Caco-2 (cell line): ENCODE measurements at places on chromosomes 6 and 20. TPM values are rescaled to one million over a fixed set of nuclear protein-coding genes. Genes with fewer than 3 reads are reported as not detected.
A peak's percentile ranks its signal among the peaks of the same experiment; 100 is the strongest.

- H3K4me1 ChIP-seq: no peaks in the 10 kb centered on the region
- DNase-seq: no peak
- H3K27ac ChIP-seq: peak overlapping the region; percentile 71
- no peaks in the 10 kb centered on the region for H3K36me3 ChIP-seq
- no peak overlapping the region for H3K4me3 ChIP-seq
Measured at GRCh38 chr6:15577550-15578171, 85.2 kb downstream of the DTNBP1 start.

- H3K27ac ChIP-seq: no peak overlapping the region
- H3K4me3 ChIP-seq: no peak overlapping the region
- no peaks in the 10 kb centered on the region for H3K27me3 ChIP-seq
- H3K4me1 ChIP-seq: no peaks in the 10 kb centered on the region
- no peaks in the 10 kb centered on the region for H3K36me3 ChIP-seq
Measured at GRCh38 chr6:2931970-2932748, 29.1 kb upstream of the SERPINB9 start.

Gene RCAN2
- not detected in 2 replicates for total RNA-seq

GRCh38 chr20:18363708-18364107 is 75.4 kb downstream of the ZNF133 start:
- H3K36me3 ChIP-seq: no peaks in the 10 kb centered on the region
- DNase-seq: no peak
- no peak overlapping the region for H3K4me3 ChIP-seq
- no peak overlapping the region for H3K27ac ChIP-seq

GRCh38 chr20:61674688-61675087 is 391.0 kb downstream of the TAF4 start:
- H3K27me3 ChIP-seq: no peaks in the 10 kb centered on the region
- no peaks in the 10 kb centered on the region for H3K4me1 ChIP-seq
- no peak overlapping the region for H3K4me3 ChIP-seq
- no peaks in the 10 kb centered on the region for H3K36me3 ChIP-seq
- no peak overlapping the region for H3K27ac ChIP-seq
- DNase-seq: no peak

Gene SGK2
- total RNA-seq: 5.2 and 6.6 TPM in 2 replicates

DNA sequence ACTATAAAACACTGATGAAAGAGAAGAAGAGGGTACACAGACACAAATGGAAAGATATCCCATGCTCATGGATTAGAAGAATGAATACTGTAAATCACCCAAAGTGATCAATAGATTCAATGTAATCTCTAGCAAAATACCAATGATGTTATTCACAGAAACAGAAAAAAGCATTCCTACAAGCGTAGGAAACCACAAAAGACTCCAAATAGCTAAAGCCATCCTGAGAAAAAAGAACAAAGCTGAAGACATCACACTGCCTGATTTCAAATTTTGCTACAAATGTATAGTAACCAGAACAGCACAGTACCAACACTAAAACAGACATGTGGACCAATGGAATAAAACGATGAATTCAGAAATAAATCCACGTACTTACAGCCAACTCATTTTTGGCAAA is 43.0 kb downstream of the THBS2 start:
- peaks cover 4% of the 10 kb centered on the region; the same call in 1 of the 2 replicates for H3K4me1 ChIP-seq
- DNase-seq: no peak
- H3K36me3 ChIP-seq: no peaks in the 10 kb centered on the region
- H3K27ac ChIP-seq: no peak overlapping the region

Gene DLL1
- total RNA-seq: 6.6 and 8.1 TPM in 2 replicates

Gene MYMX
- not detected in 2 replicates for total RNA-seq

GRCh38 chr6:158219228-158219627 is 51.1 kb downstream of the GTF2H5 start:
- no peaks in the 10 kb centered on the region for H3K27me3 ChIP-seq
- no peak overlapping the region for H3K27ac ChIP-seq

DNA sequence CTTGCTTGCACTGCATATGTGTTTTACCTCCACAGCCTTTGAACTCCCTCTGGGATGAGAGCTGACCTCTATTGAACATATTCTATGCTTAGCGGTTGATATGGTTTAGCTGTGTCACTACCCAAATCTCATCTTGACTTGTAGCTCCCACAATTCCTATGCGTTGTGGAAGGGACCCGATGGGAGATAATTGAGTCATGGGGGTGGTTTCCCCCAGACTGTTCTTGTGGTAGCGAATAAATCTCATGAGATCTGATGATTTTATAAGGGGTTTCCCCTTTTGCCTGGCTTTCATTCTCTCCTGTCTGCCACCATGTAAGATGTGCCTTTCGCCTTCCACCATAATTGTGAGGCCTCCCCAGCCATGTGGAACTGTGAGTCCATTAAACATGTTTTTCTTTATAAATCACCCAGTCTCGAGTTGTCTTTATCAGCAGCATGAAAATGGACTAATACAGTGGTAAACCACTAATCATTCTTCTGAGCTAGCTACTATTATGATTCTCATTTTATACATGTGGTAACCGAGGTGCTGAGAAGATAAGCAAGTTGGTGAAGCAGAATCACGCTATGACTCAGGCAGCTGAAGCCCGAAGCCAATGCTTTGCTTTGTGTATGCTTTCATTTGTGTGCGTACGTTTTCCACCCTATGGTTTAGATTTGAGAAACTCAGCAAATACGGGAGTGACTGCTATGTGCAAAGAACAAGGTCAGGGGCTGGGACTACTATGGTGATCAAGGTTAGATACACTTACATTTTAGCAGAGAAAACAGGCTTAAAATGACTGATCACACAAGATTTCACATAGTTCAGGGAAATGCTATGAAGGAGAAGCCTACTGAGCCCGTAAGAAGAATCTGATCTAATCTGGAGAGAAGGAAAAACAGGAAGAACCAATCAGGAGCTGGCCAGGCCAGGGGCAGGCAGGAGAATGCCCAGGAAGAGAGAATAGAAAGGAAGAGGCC is 363.5 kb downstream of the ESR1 start:
- H3K27me3 ChIP-seq: no peaks in the 10 kb centered on the region
- H3K36me3 ChIP-seq: no peaks in the 10 kb centered on the region
- DNase-seq: no peak
- H3K27ac ChIP-seq: no peak overlapping the region
- H3K4me1 ChIP-seq: no peaks in the 10 kb centered on the region
- no peak overlapping the region for H3K4me3 ChIP-seq
